HT1080 (cell line): ENCODE measurements at places on chromosomes 16 and 17.

GRCh38 chr16:88882358-88883030 lies 16.0 kb upstream of the PABPN1L start:
- DNase-seq = no peak

DNA sequence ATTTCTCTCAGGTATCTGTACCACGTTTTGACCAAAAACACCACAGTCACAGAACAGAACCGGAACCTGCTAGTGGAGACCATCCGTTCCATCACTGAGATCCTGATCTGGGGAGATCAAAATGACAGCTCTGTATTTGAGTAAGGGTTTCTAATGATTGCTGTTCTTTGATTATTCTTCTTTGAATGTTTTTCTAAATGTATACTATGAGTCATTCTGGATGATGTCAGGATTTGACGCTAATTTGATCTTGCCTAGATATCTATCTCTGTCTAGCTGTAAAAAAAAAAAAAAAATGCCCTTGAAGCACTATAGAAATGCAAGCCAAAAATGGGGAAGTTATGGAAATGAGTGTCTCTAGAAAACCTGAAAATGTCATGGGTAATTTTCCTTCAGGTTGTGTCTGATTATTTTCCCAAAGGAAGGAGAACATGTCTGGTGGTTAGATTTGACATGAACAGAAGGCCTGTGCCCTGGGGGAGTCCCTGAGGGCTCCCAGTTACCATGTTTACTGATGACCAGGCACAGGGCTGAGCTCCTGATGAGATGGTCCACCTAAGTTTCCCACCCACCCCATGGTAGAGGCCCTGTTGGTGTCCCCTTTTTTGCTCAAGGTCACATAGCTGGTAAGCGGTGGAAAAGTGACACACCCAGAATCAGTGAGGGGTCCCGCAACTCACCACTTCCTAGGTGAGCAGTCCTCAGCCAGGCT lies 13.6 kb downstream of the CLEC16A start:
- peak; percentile 48 for DNase-seq

DNA sequence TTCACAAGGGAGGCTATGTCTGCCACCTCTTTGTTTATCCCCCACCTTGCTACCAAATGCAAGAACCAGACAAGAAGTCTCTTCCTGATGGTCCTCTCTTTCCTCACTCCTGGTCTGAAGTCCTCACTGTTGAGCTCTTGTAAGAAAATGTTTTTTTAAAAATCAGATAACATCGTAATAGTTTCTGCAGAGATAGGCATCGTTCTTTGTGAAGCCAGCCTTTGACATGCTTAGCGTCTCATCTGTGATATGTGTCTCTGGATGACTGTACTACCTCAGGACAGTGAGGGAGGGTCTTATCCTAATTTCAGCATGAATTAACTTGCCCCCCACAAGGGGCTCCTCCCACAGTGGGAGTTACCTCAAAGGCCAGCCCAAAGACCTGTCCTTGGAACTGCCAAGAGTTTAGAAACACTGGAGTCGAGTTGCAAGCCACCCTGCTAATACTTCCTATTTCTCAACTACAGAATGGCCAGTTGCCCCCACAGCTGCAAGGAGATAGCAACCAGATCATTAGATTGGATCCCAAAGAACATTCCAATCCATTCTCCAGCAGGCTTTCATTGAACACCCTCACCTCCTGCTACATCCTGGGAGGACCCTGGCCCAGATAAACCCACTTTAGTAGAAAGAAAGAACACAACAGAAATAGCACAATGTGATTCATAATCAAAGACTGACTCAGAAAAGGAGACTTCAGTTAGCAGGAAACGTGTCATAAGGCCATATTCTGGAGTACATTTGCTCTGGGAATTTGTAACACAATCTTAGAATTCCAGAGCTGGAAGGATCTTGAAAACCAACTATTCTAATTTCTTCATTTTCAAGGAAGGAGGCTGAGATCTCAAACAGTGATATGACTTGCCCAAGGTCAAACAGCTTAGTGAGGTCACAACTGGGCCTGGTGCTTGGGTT lies 151.0 kb downstream of the IRX3 start:
- peak; percentile 80 for DNase-seq

- DNase-seq = no peak
These were observed 196.6 kb downstream of the RBFOX3 start for GRCh38 chr17:79414063-79414792.

DNA sequence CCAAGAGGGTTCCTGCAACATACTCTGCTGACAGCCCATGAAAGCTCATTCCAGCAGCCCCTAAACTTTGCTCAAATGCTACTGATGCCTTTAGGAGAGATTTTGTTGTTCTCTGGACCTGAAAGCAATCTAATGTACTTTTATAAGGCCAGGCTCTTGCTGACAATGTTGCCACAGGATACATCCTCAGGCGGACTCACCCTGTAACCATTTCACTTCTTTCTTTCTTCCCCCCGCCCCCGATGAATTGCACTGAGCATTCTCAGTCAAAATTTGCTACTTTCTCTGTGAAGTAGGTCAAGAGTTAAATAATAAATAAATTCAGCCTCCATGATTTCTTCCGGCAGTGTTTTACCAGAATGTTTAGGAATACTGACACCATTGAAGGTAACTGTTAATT lies 1.5 kb downstream of the GAS7 start:
- no peak for DNase-seq

GRCh38 chr16:85566561-85567100 lies 46.5 kb upstream of the GSE1 start:
- DNase-seq = no peak

DNA sequence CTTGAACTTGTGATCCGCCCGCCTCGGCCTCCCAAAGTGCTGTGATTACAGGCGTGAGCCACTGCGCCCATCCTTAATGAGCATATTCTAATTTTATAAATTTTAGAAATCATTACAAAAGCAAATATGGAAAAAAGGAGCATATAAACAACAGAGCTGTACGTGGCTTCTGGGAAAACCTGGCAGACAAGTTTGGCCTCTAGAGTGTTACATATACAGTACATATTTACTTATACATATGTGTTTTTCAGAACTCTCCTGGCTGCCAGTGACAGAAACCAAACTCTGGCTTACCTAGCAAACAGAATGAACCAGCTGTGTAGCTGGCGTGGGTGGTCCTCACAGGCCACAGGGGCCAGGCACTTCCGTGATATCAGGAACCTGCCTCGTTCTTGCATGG lies 10.1 kb downstream of the DRC3 start:
- DNase-seq = no peak

DNA sequence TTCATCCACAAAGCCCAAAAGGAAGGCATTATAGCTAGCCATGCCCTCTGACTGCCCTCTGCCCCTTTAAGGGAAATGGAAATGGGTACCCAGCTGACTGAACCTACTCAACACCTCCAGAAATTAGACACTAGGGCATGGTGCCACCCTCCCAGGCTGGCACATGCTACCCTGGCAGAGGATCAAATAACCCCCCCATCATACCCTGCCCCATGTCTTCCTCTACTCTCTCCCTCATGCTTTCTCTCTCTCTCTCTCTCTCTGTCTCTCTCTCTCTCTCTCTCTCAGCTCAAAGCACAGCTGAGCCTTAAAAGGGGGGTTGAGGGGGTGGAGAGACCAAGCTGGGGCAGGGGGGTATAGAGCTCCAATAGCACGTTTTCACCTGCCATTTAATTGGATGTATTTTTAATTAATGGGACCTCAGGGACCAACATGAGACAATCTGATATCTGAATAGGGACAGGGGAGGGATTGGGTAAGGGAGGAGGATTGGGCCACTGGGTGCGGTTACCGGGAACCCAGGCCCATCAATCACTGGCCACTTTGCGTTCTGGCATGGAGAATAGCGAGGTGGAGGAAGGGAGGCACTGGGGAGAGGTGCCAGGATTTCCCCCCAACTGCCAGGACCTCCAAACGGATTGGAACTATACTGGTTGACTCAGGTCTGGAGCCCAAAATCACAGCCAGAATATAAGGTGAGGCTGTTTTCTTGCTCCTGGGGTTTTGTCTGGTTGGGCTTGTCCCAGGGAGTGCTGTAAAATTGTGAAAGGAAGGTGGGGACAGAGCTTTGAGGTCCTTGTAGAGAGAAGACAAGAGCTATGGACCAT lies 57.8 kb downstream of the NEUROD2 start:
- DNase-seq = no peak

GRCh38 chr17:21539146-21539545 lies 153.2 kb upstream of the KCNJ18 start:
- peak; percentile 41 for DNase-seq

DNA sequence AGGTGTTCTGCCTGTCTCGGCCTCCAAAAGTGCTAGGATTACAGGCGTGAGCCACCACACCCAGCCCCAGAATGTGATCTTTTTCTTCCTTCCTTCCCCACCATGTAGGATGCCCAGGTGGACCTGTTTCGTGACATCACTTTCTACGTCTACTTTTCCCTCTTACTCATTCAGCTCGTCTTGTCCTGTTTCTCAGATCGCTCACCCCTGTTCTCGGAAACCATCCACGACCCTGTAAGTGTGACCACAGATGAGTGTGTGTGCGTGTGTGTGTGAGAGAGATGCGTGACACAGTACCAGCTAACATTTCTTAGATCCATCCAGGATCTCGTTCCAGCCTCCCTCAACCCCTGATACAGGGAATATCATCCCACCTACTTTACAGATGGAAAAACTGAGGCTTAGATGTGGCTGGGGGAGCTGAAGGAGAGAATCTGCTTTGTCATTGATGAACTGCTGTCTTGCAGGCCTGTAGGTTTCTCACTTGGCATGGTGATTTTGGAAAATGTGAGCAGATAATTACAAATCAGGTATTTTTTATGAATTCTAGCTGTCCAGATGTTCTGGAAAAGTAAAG lies 67.1 kb downstream of the ABCC1 start:
- no peak for DNase-seq

DNA sequence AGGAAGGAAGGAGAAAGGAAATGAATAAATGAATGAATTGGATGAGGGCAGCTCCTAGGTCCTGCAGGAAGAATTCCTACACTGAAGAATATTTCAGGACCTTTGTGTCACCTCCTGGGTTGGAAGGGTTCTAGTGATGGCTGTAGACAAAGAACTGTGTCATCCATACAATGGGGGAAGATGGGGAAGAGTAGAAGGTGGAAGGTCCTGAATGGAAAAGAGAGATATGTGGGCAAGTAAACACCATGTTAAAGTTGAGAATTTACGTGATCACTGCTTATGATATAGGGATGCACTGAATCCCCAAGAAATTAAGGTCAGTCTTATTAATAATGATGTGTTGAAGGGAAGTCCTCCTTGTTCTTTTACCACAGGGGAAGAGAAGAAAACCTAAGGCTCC lies 4.2 kb upstream of the SUPT4H1 start:
- DNase-seq = no peak

DNA sequence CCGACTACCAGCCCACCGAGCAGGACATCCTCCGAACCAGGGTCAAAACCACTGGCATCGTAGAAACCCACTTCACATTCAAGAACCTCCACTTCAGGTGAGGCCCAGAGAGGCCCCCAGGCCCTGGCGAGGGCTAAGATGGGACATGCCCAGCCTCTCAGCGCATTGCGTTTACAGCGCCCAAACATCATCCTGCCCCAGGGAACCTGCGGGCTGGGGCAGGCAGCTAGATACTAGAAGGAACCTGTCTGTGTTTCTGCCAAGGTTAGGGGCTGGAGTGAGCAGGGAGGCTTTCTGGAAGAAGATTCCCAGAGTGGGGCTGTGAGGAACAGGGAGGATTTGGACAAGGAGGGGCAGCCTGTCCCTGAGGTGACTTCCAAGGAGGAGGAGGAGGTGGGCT lies 90.6 kb downstream of the AMFR start:
- no peak for DNase-seq

DNA sequence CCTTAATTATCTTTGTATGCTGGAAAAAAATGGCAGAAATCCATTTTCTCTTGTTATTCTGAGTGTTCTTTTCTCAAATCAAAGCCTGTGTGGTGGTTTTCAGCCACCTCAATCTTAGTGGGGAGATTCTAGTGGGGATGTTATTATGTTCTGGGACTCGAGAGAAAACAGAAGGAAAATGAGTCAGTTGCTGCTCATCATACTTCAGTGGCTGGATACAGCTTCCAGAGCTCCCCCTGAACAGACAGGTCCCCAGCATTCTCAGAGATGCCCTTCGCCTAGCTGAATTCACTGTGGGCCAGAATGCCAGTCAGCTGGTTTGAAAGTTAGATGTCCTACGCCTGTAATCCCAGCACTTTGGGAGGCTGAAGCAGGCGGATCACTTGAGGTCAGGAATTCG lies 8.5 kb downstream of the ST6GALNAC1 start:
- peak; percentile 55 for DNase-seq

DNA sequence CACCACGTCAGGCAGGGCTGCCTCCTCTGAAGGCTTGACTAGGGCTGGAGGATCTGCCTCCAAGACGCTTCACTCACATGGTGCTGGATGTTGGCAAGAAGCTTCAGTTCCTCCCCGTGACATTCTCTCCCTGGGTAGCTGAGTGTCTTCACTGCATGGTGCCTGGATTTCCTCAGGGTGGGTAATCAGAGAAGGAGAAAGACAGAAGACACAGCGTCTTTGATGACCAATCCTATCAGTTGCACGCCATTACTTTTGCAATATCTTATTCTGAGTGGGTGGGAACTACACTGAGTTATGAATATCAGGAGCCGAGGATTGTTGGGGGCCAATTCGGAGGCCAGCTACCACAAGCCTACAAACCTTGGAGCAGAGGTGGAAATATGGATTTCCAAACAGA lies 139.7 kb downstream of the SHISA6 start:
- DNase-seq = no peak

GRCh38 chr16:31223044-31223443 lies 6.1 kb upstream of the PYDC1 start:
- no peak for DNase-seq

DNA sequence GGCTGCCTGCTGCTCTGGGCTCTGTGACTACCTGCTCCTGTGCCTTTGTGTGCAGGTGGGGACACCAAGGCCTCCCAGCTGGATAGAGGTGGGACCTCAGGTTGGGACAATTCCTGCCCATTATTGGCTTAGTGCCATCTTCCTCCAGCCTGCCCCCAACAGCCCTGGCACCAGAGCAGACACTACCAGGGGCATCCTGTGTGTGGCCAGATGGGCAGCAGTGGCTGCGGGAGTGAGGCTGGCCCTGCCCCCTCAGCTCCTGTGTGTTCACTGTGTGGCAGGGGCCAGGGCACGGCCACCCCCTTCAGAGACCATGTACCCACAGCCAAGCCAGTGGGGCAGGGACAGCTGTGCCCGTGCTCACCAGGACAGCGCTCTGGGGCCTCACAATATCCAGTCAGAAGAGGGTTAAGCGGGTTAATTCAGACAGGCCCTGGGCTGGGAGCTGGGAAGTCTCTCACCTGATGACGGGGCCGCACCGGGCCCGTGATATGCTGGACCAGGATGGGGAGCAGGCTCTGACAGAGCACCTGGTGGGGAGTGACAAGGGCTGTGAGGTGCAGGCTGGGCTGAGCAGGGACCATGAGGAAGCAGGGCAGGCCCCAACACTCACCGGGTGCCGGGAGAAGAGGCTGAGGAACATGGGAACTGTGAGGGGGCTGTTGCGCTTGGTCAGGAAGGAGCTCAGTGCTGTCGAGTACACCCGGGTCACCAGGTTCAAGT lies 13.0 kb downstream of the MYBBP1A start:
- no peak for DNase-seq

GRCh38 chr17:185445-186138 lies 4.1 kb upstream of the DOC2B start:
- no peak for DNase-seq

- DNase-seq = no peak
These were observed 5.0 kb downstream of the RPRML start for GRCh38 chr17:46974086-46974485.

- no peak for DNase-seq
These were observed 1540.3 kb downstream of the CDH11 start for GRCh38 chr16:63581570-63581969.
